ENCODE measurements at places on chromosomes 13 and 19.

DNA sequence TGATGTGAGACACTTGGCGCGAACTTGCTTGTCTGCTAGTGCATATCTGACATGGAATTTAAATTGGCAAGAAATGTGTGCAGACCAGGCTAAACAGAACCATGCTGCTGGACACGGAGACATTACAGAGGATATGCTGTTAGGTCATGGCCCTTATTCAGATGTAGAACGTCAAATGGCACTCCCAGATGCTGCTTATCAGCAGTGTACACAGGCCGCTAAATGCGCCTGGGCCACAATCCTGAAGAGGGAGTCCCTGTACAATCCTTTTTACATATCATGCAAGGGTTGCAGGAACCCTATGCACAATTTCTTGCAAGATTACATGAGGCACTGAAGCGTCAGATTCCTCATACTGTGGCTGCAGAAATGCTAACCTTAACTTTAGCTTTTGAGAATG is 9.3 kb downstream of the ZNF350 start:
- no peak for DNase-seq

DNA sequence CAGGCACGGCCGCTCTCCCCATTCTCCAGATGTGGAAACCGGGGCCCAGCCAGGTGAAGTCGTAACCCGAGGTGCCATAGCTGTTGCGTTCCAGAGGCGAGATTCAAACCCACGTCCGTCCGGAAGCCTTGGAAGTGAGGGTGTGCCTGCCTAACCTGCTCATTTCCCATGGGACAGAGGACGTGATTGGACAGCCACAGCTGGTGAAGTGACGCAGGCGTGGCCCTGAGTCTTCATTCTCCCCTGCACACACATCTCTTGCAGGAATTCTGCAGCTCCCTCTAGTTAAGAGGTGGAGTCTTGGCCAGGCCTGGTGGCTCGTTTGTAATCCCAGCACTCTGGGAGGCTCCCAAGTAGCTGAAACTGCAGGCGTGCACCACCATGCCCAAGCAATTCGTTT is 16.8 kb downstream of the MEIS3 start:
- no peak for DNase-seq

GRCh38 chr13:110989331-110989730 is 74.5 kb upstream of the ANKRD10 start:
- peak; percentile 32 for DNase-seq

DNA sequence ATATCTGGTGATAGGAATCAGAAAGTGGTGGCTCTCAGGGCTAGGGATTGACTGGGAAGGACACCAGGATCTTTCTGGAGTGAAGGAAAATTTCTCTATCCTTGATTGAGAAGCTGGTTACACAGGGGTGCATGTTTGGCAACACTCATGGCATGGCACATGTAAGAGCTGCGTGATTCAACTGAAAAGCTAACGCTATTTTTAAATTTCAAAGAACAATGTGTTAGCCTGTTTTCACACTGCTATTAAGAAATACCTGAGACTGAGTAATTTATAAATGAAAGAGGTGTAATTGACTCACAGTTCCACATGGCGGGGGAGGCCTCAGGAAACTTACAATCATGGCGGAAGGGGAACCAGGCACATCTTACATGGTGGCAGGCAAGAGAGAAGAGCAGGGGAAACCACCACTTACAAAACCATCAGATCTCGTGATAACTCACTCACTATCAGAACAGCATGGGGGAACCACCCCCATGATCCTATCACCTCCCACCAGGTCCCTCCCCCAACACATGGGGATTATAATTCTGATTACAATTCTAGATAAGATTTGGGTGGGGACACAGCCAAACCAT is 7.4 kb downstream of the SIGLEC8 start:
- no peak for DNase-seq

DNA sequence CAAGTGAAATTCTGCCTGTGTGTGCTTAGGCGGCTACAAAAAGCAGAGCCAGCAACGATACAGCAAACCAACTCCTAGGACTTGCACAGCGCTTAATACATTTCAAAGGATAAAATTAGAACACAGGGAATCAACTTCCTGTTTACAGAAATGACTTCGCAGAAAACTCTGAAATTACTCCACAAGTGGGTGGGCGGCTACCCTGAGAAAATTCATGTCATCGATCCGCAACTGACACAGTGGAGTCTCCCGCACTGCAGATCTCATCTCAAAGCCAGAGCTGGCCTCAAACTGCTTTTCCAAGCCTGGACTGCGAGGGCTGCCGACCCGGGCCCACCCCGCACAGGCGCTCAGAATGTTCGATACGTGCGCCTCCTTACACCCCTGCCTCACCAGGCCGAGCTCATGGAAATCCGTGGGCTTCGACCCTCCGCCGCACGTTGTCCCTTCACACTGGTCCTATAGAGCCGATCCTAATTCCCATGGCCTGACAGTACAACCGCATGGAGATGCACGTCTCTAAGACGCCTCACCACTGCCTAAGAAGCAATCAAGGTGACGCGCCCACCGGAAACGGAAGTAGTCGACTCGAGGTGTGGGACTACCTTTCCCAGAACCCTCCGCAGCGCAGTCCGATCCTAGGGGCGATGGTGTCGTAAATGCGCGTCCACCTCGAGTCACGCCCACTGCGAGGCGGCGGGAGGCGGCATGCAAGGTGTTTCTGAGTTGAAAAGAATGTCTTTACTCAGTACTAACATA is at the start of gene ZNF229:
TSS of gene ZNF229 (minus strand) at position 557 of the 759 bp plus-strand sequence. CDS start 5,625 bp downstream, outside the sequence.
- peak; percentile 94 for DNase-seq

DNA sequence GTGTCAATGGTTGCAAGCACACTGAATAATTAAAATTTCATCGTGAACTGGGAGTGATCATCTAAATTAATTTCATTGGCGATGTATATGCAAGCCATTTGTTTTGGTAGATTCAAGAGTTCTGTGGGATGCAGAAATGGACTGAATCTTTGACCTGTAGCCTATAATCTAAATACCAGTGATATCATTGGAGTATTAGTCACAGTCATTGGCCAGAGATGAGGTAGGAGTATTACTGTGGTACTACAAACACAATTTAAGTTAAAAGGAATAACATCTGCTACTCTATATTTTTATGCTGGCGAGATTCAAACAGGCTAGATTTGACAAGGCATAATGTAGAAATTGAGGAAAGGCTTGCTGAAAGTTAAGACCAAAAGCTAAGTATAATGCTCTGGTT is 14.0 kb downstream of the FRY start:
- DNase-seq, result no peak

DNA sequence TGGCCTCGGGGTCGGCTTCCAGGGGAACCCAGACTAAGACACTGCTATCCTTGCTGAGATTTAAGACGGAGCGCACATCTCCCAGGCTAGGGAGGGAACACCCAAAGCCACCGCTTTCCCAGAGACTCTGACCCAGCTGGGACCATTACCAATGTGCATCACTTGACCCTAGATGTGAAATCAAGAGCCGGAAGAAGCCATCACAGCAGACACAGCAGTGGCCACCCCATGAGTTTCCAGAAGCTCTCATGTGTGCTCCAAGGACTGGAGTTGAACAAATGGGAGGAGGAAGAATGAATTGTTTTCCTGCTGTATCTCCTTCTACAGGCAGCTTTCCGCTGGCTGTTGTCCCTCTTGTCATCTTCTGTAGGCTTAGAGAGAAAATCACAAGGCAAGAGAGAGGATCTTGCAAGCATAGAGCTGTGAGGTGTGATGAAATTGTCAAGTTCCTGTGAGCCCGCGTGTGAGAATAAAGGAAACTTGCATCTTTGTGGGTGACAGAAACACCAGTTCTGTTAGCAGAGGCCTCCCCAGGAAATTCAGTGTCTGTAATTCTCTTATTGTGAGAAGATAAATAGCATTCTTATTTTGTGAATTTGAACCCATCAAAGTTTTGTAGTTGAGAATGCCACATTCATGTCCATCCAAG is 711.8 kb downstream of the UQCRFS1 start:
- DNase-seq, result no peak

All from brain microvascular endothelial cell (primary cell).